ENCODE measurements at places on chromosomes 5 and 9.

DNA sequence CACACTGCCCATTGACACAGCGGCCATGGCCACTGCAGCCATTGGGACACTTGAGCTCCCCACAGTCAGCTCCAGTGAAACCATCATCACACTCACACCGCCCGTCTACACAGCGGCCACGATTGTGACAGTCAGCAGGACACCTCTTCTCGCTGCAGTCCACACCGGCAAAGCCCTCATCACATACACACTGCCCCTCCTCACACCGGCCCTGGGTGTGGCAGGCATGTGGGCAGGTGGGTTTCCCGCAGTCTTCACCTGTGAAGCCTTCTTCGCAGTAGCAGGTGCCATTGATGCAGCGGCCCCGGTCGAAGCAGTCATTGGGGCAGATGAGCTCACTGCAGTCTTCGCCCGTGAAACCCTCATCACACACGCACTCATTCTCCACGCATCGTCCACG is 31.5 kb downstream of the TNC start:
- DNase-seq, result no peak

DNA sequence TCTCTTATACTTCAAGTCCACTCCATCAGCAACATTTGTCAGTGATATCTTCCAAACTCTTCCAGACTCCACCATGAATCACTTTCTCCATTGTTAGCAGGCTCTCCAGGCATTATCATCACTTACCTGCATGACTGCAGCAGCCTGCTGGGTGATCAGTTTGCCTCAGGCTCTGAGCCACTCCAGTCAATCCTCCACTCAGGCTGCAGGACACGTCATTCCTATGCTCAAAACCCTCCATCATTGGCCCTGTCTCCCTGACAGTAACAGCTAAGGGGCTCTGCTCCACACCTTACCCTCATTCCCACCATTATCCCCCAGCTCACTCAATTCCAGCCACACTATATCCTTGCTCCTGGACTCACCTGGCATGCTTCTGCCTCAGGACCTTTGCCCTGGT is 10.7 kb downstream of the DIRAS2 start:
- DNase-seq, result no peak

GRCh38 chr5:142545650-142546322 is 140.1 kb downstream of the FGF1 start:
- DNase-seq, result no peak

DNA sequence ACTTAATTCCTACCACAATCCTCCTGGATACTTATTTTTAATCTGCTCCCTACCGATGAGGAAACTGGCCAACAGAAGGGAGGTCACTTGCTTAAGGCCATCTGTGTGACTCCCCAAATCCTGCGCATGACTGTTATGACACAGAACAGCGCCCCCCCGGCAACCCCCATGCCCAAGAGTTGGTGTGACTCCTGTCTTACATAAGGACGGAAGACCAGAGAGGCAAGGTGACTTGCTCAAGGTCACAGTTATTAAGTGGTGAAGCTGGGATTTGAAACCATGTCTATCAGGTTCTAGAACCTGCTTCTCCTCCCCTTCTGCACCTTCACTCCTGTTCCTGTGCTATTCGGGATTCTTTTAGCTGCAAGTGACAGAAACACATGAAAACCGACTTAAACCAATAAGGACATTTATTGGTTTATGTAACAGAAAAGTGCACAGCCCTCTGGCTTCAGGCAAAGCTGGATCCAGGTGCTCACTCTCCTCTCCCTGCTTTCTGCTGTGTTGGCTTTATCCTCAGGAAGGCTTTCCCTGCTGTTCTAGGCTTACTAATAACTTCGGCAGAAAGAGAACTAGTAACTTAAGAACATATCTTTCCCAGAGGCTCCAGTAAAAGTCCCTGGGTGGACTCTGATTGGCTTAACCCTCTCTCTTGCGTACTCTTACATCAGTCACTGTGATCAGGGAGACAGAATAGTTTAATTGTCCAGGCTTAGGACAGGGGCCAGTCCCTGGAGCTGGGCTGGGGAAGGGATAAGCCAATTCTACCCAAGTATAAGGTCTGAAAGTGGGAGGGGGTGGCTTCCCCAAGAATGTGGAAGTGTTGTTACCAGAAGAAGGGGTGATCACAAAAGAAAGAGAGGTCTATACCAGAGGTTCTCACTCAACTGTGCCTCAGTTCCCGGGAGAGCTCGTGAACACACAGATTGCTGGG is 43.7 kb downstream of the FGF18 start:
- no peak for DNase-seq

GRCh38 chr5:8857051-8857450 is 688.8 kb downstream of the SEMA5A start:
- DNase-seq, result no peak

- DNase-seq, result no peak
These were observed 39.0 kb downstream of the ZFR start for GRCh38 chr5:32405507-32405906.

DNA sequence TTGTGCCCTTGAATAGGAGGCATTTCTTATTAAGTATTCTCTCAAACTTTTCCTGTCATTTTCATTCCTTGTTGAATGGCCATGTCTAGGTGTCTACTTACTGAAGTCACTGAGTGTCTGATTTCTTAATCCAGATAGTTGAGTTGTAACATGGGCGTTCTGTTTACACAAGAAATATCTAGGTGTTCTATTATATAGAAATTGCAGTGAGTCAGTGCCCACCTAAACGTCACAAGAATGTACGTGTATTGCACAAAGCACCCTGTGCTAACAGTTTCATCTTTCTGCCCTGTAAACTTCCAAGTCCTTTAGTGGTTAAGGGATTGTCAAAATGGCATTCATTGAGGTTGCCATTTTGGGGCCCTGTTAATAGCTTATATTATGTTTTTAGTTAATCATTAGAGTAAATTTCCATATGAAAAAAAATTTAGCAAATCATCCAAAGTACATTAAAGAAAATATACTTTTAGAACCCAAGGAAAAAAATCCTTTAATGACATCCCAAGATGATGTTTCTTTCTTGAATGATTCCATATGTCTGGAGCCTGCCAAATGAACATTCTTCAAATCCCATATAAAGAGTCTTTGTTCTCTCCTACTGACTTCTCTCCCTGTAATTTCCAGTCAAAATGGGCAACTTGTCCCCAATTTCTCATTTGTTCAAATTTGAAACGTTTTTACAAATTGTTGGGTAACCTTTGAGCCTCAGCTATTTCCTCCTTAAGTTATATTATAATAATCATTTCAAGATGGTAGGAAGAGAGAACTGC is 114.2 kb downstream of the GOLPH3 start:
- no peak for DNase-seq

DNA sequence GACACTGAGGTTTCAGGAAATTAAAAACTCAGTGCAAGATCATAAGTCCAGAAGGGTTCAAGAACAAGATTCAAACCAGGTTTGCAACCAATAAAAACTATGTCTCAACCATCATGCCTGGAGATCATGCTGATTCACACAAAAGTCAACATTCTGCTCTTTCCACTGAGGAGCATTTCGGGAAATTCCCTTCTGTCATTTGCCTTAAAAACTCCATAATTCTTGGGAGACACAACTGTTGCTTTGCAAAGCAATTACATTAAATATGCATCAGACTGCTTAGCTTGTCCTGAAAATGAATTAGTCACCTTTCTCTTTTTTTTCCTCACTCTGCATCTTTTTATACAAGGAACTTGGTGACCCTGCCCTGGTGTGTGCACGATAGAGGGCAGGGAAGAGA is 275.9 kb upstream of the ZNF462 start:
- no peak for DNase-seq

GRCh38 chr9:121499177-121499426 is 542 bp downstream of the GGTA1 start:
- no peak for DNase-seq

- DNase-seq, result no peak
These were observed 6.4 kb downstream of the ARRDC1 start for GRCh38 chr9:137611623-137612609.

DNA sequence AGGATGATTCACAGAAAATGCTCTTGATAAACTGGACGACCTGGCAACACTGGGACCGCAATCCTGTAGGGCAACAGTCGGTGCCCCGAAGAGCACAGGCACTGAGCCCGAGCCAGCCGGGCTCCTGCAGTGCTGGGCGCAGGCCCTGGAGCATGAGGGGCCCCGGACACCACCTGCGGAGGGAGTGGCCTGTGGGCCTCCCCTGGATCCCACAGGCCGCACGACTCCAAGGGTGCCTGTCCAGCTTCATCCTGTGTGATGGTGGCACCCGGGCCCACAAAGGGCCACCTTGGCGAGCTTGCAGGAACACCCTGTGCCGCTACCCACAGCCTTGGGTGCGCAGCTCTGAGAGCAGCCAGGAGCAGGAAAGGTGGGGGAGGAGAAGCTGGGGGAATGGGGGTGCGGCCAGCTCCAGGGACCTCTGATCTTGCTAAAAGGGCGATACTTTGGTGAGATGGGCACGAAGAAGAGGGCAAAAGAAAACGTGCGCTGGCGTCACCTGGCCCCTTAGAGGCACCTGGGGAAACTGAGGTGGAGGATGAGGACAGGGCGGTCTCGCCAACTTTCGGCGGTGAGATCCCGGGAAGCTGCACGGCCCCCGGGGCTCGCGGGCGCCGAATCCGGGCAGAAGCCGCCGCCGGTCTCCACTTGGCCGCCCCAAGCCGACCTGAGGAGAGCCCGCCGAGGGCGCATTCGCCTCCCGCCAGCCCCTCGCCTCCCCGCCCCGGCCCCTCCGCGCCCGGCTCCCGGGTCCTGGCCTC is 722 bp downstream of the TBC1D9B start:
- no peak for DNase-seq

- no peak for DNase-seq
These were observed 315.6 kb downstream of the CETN3 start for GRCh38 chr5:90093751-90094485.

DNA sequence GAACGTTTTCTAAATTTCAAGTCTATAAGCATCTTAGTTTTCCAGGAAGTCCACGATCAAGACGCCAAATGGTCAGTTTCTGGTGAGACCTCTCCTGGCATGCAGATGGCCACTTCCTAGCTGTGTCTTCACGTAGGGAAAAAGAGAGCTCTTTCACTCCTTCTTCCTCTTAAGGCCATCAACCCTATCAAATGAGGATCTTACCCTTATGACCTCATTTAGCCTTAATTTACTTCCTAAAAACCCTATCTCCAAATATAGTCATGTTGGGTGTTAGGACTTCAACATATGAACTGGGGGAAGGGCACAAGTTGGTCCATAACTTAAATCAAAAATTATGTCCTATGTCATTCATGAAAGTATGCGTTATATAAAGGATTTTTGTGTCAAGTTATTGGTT is 229.5 kb downstream of the ARL15 start:
- DNase-seq, result no peak

GRCh38 chr5:8870959-8871355 is 674.9 kb downstream of the SEMA5A start:
- no peak for DNase-seq

GRCh38 chr9:106625259-106625789 is 237.6 kb upstream of the ZNF462 start:
- no peak for DNase-seq

GRCh38 chr5:32326216-32326772 is 13.6 kb upstream of the MTMR12 start:
- DNase-seq, result no peak

DNA sequence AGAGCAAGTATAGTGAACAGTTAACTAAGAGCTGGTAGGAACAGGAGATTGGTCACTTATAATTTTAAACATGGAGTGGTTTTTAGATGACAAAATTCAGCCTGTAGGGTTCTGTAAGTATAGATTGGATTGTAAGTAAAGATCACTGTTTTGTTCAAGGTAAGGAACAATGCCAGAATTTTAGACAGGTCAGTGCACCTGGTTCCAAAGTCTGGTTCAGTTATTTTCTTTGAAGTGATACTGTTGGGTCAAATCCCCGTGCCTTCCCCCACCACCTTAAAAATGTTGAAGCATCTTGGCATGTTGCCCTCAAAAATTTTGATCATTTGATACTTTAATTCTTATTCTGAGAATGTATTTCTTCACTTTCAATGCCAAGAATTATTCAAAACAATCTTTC is 12.9 kb downstream of the RAD23B start:
- DNase-seq, result no peak

GRCh38 chr9:101032426-101032825 is 3.9 kb downstream of the PLPPR1 start:
- DNase-seq, result no peak

DNA sequence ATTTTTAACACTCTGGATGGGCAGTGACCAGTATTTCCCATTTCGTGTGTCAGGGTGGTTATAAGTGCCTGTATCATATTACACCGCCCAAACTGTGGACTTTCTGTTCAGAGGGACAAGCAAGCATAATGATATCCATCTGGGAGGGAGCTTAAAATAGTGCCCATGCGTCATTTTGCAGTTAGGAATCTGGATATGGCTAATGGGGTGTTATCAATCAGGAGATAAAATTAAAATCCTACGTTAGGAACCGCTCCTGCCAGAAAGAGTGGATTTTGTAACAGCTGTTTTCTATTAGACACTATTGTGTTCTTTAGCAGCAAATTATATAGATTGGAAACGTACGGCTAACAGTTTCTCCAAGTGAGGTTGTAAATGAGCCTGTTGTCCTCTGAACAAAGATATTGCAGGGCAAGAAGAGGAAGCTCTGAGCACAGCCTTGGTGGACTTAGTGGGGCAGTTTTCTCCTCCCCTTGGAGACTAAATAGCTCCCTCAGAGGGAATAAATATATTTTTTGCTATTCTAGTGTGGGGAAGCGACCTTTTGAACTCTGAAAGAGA is 160.4 kb downstream of the SPATA31D1 start:
- no peak for DNase-seq

- DNase-seq, result no peak
These were observed 119.3 kb downstream of the GALNT10 start for GRCh38 chr5:154309805-154310204.

GRCh38 chr5:8805653-8806052 is 740.2 kb downstream of the SEMA5A start:
- DNase-seq, result no peak

DNA sequence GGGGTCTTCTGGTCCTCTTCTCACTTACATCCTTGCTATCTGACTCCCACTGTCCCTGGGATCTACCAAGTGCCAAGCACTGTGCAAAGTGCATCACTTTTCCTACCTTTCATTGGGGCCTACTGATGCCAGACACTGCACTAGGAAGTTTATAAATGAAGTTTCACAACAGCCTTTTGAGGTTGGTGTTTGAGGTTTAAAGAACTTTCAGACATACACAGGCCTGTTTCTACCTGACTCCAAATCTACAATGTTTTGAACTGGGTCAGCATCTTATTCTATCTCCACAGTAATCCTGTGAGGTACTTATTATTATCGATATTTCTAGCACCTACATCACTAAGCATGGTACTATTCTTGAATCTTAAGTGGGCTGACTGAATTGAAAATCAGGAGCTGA is 227.7 kb downstream of the ZSWIM6 start:
- DNase-seq, result no peak

GRCh38 chr9:124632077-124632621 is 125.0 kb upstream of the NR5A1 start:
- DNase-seq, result no peak

GRCh38 chr5:76283670-76284069 is 119.4 kb upstream of the IQGAP2 start:
- no peak for DNase-seq
